ENCODE measurements at places on chromosomes 3 and 15.

GRCh38 chr3:28042095-28042635 is 199.3 kb upstream of the CMC1 start:
- no peak for DNase-seq

DNA sequence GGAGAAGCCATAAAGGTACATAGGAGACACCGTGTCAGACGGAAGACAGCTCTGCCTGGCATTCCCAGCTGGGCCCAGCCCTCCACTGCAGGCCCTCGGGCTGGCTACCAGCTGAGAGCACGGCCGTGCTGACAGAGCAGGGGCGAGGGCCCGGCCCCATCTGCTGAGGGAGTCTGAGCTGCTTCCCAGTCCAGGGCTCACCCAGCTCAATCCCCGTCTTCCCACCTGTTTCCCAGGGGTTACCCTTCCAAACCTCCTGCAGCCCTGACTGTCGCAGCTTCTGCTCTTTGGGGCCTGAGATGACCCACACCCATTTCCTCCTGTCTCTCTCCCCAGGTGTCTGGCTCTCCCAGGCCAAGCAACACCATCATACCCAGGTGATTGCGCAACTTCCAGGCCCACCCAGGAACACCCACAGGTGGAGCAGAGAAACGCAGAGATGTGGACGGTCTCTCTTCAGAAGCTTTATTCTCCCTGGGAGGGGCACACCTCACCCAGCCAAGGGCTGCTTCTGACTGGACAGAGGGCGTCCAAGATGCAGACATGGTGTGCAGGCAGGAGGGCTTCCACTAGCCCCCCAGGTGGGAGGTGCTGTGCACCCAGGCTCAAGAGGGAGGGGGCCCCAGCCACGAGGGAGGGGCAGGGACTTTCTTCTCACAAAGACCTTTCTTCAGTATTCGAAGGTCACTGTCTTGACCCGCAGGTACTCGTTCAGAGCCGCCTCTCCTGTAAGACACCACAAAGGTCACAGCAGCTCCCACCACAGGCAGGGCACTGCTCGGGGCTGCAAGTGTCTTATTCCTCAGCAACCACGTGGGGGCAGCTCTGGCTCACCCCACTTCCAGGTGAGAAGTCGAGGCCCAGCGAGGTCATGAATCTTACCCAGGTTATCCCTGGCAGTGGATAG is 19.4 kb upstream of the SLC41A3 start:
- no peak for DNase-seq

DNA sequence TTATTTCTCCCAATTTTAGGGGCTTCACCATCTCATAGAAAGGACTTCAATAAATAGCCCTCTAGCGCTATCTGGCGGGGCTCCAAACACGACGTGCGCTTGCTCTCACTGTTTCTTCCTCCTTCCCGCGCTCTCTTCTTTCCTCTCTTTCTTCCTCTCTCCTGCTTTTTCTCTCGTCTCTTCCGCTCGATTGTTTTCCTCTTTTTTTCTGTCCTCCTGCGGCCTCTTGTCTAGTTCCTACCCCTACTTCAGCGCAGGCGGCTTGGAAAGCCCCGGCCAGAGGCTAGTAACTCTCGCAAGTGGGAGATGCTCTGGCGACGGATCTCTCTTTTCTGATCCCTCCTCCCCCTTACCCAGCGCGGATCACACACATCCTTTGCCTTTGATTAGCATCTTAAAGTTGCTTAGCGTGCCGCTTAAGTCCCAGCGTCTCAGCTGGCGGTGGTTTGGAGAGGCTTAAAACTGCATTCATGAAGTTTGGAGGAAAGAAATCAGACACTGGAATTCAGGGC is 6.2 kb upstream of the MEIS2 start:
- DNase-seq: no peak

DNA sequence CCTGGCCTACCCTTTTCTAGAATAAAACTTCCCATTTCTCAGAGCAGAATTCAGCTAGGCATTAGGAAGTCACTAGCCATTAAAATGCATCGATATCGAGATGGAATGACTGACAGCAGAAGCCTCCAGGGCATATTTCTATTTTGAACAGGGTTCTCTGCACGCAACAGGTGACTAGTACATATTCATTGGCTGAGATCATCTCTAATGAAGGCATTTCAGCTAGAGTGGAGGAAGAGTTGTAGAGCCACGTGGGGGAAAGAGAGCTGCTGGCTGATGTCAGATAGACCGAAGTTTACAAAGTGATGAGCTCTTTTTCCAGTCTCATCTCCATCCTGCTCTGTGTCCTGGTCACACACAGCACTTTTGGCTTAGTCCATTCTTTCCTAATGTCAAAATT is 7.5 kb downstream of the TMEM40 start:
- no peak for DNase-seq

GRCh38 chr15:50904211-50904610 is 4.3 kb upstream of the AP4E1 start:
- no peak for DNase-seq

- no peak for DNase-seq
Measured at GRCh38 chr15:93223803-93224202, 134.8 kb upstream of the RGMA start.

DNA sequence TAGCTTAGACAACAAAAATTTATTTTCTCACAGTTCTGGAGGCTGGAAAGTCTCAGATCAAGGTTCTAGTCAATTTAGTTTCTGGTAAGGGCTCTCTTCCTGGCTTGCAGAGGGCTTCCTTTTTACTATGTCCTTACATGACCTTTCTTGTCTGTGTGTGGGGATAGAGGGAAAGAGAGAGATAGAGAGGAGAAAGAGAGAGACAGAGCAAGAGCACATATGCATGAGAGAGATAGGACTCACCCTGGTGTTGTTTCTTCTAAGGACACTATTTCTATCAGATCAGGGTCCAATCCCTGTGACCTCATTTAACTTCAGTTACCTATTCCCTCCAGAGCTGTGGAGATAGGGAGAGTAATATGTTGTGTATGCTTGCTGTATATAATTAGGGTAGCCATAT is 44.9 kb upstream of the TEX9 start:
- DNase-seq: no peak

DNA sequence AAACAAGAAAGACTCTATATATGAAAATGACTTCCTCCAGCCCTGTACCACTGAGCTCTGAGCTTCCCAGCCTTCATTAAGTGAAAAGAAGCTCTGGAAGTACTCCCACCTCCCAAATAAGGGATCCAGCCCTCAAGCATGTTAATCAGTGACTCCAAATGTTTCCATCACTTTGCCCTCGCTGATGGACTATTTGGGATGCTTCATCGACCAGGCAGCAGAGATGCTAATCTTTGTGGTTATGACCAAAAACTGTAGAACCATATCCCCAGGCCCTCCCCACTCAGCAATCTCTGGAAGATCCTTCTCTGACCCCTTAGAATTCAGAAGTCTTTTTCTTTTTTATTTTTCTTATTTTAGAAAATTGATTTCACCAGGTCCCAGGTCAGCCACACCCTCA is 2.3 kb upstream of the CTDSPL start:
- no peak for DNase-seq

All from NCI-H2171 (cell line).